ENCODE measurements at places on chromosomes 2 and 18.

- DNase-seq: no peak
These were observed 71.4 kb upstream of the SPOPL start for GRCh38 chr2:138430181-138430580.

DNA sequence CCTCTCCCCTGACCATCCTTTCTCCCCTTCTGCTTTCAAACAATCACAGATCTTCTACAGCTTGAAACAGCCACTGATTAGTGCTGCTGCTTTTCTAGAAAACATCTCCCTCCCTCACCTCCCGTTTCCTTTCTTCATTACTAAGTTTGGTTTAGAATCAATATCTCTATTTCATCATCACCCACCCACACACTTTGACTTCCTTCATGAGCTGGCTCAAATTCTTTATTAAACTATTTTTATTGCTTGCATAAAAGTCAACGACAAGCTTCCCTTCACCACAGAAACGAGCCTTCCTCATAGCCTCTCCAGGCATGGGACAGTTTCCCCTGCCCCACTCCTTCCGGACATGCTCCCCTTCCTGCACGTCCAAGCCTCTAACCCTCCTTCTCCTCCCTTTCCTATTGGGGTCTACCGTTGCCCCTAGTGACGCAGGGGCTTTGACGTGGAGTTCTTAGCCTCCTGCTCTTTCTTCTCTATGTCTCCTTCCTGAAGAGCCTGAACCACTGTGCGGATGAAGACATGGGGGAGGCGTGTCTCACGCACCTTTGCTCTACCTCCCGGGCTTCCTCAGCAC lies 172.0 kb downstream of the AFF3 start:
- DNase-seq: no peak

GRCh38 chr2:7882296-7882695 lies 799.6 kb upstream of the ID2 start:
- no peak for DNase-seq

- DNase-seq: no peak
These were observed 1894.9 kb upstream of the LRRTM1 start for GRCh38 chr2:82199493-82199852.

- no peak for DNase-seq
These were observed 498.3 kb upstream of the LRRTM4 start for GRCh38 chr2:78020491-78020890.

GRCh38 chr2:144464730-144465129 lies 55.2 kb downstream of the ZEB2 start:
- no peak for DNase-seq

DNA sequence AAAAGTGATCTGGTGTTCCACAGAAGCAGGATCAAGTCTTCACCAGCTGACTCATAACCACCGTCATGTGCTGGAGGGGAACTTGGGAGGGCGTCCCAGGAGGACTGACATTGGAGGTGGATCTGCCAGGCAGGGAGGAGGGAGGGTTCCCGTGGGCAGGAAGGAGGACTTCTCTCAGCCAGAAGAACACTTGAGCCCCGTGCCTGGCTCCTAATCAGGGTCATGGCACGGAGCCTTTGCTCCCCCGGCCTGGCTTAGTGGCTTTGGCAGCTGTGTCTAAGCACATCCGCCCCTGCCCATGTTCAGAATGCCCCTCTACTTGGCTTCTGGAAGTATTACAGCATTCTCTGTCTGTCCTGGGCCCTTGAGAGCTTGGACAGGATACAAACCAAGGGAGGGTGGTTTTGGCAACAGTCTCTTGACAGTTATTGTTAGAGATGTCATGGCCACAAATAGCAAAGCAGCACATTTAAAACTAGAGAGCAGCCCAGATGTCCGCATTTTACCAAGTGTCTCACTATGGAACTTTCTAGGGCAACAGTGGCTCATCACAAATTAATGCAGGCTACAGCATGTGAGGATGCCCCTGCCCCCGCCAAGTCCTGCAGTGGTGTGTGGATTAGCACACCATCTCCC lies 11.5 kb downstream of the PPP1R7 start:
- DNase-seq: peak; percentile 27

DNA sequence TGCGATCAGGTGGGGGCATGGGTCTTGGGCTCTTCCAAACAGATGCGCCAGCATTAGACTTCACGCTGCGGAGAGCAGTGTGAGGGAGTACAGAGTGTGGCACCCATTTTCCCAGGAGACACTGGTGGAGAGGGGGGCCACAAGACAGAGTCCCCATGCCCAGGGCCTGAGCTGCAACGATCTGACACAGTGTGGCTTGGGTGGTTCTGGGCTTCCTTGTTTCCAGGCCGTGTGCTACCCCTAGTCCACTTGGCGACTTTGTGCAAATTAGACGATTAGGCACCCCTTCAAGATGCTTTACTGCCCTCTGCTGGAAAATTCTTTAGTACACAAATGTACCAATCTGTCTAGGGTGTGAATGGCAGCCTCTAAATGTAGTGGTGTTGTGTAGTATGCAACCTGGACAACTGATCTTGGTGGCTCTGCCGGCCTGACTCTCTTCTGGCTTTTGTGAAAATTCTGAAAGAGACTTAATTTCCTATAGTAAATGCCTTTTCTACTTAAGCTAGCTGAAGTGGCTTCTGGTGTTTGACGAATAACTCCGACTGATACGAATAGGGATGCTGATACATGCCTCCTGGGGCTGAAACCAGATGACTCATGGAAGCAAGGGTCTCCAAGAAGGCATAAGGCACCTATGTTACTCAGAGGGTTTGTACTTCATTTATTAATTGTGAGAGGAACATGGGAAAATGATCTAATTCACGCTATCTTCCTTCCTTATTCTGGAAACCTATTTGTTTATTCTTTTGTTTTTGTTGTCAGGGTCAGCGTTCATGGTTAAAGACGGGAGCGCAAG lies 92.3 kb upstream of the SMAD2 start:
- DNase-seq: no peak

GRCh38 chr2:200834701-200835100 lies 23.0 kb downstream of the BZW1 start:
- DNase-seq: no peak

DNA sequence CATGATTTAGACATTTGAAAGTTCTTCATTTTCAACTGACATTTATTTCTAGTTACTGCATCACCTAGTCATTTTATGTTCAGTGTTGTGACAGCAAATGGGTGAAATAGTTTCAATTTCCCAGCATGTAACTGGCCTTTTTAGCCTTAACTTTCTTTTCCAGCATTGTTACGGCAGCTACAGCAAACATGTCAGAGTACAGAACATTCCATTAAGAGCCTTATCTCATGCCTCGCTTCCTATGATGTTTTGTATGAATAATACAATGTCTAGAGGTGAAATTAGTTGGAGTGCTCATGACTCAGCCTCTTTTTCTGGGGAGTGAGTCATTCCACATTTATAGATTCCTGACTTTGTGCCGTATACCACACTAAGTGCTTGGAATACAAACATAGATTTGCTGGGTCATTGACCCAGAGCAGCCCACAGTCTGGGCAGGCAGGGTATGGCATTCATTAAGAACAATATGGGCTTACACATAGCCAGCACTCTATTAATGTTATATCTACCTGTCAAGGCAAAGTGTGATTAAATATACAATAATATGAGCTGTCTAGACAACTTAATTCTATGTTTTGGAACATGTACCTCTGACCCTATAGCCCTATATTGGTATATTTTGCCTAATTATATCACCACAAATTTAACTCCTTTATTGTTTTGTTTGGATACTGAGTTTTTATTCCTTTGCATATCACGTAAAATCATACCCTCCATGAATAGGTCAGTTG lies 72.2 kb downstream of the MAP2 start:
- DNase-seq: no peak

GRCh38 chr18:36402765-36403396 lies 105.4 kb downstream of the FHOD3 start:
- peak; percentile 20 for DNase-seq

DNA sequence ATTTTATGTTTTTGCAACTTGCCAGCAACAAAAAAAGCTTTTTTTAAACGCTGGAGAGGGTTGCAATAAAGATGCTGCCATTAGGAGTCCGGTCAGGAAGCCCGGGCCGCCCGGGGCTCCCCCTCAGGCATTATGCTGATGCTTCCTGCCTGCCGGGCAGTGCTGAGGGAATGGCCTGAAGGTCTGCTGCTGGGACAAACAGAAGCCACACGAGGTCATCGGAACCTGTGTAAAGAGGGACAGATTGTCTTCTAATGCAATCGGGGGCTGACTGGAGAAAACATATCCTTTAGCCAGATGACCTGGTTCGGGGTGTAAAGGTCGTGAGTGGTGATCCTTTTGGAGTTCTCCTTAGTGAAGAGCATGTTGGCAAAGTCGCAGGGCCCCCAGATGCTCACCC lies 2.3 kb downstream of the IMPA2 start:
- DNase-seq: no peak

Measured in anterior cingulate cortex (tissue), 58 donors.